Muscle of back (tissue), 13 donors: ENCODE measurements at places on chromosomes 4 and X. TPM values are rescaled to one million over a fixed set of nuclear protein-coding genes. Genes with fewer than 3 reads are reported as not detected.

DNA sequence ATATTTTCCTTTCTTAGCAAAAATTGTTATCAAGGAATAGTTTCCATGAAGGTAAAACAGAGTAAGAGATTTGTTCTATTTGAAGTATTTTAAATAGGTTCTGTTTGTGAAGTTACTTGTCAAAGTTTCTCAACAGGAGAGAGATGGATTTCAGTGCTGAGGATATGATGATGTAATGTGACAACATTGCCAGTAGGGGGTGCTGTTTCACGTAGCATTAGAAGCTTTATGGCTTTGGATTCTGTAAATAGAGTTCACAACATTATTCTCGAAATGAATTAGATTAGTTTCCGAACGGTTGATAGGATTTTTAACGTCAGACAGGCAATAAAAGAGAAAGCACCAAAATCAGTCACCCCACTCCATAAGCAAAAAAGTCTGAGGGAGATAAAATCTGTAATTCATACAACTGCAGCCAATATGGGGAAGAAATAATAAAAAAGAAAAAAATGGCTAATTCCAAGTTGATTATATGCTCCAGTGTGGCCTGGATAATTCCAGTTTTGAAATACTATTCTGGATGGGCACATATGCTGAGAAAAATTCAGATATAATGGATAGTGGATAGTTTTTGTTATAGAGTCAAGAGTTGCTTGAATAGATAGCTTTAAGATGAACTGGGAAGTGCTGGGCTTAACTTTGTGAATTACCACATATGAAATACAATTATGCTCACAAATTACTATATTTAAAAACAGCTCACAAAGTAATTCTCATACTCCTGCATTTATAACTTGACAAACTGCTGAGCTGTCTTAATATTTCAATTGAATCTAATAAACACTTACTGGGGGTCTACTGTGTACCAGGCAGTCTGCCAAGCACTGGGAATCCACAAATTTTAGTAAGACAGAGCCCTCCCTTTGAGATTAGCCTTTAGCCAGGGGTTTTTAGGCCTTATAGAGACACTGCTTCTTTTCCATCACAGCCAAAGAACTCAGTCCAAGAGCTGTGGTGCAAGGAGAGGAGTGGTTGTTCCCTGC, 109.1 kb downstream of the GPAT3 start:
- peak; percentile 51 for DNase-seq

GRCh38 chr4:77031544-77031943, 44.2 kb downstream of the CCNI start:
- no peak for DNase-seq

The TCEAL9 gene
- 141 TPM for polyA plus RNA-seq

- DNase-seq: no peak
Measured at GRCh38 chr4:125519371-125520146, 204.8 kb downstream of the FAT4 start.

The ETDA gene
- not detected for polyA plus RNA-seq

- DNase-seq: no peak
Measured at GRCh38 chr4:86841309-86841708, 7.9 kb downstream of the SLC10A6 start.

DNA sequence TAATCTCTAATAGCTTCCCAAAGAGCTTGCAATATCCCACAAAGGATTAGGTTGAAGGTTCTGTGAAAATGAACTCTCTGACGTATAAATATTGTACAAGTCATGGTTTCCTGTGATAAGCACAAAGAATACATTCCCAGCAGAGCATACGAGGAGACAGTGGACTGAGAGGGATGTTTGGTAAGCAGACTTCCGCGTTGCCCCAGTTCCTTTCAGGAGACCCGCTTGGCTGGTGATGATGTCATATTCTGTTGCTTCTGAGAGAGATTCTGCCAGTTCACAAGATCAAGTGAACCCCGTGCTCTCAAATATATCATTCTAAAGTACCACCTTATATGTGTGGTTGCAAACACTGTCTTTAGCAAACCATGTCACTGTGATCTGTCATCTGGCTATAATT, 323.9 kb upstream of the CASK start:
- no peak for DNase-seq

- no peak for DNase-seq
Measured at GRCh38 chrX:10071451-10072144, 85.2 kb upstream of the CLCN4 start.

- no peak for DNase-seq
Measured at GRCh38 chr4:6123116-6123515, 77.2 kb downstream of the JAKMIP1 start.

- peak; percentile 28 for DNase-seq
Measured at GRCh38 chr4:188372829-188373228, 233.6 kb downstream of the TRIML1 start.

DNA sequence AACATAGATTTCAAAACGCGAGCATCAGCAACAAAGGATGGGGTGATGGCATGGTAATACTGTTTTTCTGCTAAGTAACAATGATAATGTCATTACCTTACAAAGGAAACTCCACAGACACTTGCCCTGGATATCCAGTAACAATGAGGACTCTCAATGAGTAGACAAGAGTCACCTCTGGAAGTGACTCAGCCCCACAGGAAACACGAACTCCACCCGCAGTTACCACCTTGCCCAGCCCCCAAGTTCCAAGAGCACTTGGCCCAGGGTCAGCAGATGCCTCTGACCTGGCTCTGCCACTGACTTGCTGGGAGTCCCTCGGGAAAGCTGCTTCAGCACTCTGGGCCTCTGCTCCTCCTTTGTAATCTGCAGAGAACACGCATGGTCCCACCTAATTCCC, 110.3 kb upstream of the MAP3K15 start:
- no peak for DNase-seq

- DNase-seq: peak; percentile 48
Measured at GRCh38 chr4:186485561-186486062, 69.8 kb downstream of the MTNR1A start.

GRCh38 chrX:97234471-97235081, 350.9 kb downstream of the RPA4 start:
- DNase-seq: no peak

DNA sequence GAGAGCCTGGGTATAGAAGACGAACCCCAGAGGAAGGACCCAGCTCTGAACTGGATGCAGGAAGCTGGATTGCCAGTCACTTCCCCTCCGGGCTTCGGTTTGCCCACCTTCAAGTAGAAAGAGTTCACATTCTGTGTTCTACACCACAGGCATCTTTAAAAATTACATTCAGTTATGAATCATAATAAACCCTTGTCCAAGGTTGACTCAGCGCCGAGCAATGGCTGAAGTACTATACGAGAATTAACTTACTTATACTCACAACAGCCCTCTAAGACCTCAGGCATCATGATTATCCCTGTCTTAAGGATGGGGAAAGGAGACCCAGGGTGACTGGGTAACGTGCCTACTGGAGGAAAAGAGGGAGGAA, 72.5 kb downstream of the EVC2 start:
- peak; percentile 48 for DNase-seq

The RBM41 gene
- polyA plus RNA-seq: 9.0 TPM

The SCD5 gene
- polyA plus RNA-seq: 11.2 TPM

DNA sequence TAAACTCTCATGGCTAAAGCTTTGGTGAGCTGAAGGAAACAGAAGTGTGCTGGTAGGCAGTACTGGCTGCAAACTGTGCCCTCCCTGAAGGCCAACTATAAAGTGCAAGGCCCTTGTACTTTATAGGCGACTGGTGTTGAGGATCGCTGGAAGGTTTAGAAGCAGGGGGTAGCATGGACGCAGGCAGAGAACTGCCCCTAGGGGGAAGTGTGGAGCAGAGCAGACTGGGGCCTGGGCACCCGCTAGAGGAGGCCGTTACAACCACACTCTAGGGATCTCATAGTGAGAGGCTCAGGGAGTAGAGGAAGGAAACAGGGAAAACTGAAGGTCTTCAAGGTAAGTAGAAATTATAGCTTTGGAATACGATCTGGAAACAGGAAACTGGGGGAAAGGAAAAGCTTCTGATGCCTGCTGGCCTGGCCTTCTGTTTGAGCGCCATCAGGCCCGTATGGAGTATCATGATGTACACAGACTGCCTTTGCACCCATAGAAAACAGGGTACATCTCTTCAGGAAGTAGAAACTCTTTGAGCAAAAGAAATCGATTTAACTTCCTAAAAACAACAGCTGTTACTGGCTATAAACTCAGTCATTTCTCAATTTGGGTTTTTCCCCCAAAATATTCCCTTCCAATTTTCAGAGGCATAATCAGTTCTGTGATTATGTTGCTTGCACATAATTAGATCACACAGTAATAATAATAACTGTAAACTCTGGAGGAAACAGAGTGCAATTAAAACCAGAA, 23.9 kb upstream of the TMSB4X start:
- DNase-seq: no peak

DNA sequence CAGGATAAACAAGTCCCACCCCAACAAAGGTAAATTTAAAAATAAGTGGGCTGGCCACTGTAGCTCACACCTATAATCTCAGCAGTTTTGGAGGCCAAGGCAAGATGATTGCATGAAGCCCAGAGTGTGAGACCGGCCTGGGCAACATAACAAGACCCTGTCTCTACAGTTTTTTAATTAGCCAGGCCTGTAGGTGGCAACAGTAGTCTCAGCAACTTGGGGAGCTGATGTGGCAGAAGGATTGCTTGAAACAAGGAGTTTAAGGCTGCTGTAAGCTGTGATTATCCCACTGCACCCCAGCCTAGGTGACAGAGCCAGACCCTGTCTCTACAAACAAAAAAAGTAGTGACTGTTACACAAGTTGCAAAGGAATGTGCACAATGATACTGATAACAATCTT, 74.6 kb upstream of the FAAH2 start:
- no peak for DNase-seq

DNA sequence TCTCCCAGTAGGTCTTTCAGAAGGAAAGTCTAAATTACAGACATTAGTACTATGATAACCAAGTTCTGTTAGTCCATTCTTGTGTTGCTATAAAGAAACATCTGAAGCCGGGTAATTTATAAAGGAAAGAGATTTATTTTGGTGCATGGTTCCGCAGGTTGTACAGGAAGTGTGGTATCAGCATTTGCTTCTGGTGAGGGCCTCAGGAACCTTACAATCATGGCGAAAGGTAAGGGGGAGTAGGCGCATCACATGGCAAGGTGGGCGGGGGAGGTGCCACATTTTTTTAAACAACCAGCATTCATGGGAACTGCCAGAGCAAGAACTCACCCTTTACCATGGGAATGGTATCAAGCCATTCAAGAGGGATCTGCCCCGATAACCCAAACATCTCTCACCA, 26.2 kb upstream of the USP46 start:
- no peak for DNase-seq
